ENCODE measurements at places on chromosomes 12 and 14.
A peak's percentile ranks its signal among the peaks of the same experiment; 100 is the strongest.

GRCh38 chr12:38585086-38585485 lies 268.5 kb downstream of the ALG10B start:
- DNase-seq: no peak

DNA sequence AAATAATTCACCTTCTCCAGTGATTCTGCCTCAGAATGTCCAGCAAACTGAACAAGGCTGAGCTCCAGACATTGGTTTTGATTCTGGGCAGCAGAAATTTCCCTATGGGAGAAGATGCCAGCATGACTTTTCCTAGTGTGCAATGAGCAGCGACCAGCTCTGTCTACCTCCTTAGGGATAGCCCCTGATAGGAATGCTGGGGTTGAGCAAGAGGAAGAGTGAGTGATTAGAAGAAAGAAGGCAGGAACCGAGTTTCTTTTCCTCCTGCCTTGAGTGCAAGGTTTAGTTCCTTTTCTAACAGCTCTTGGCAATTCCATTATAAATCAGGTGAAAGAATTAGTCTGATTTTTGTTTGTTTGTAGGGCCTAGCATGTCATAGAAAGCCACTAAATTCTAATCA lies 379.0 kb downstream of the DAD1 start:
- no peak for DNase-seq

- DNase-seq: no peak
Measured at GRCh38 chr12:101064721-101065120, 145.3 kb downstream of the SLC5A8 start.

GRCh38 chr12:659090-659683 lies 4.1 kb downstream of the NINJ2 start:
- DNase-seq: no peak

GRCh38 chr14:104117341-104118005 lies 20.9 kb upstream of the KIF26A start:
- peak; percentile 25 for DNase-seq

DNA sequence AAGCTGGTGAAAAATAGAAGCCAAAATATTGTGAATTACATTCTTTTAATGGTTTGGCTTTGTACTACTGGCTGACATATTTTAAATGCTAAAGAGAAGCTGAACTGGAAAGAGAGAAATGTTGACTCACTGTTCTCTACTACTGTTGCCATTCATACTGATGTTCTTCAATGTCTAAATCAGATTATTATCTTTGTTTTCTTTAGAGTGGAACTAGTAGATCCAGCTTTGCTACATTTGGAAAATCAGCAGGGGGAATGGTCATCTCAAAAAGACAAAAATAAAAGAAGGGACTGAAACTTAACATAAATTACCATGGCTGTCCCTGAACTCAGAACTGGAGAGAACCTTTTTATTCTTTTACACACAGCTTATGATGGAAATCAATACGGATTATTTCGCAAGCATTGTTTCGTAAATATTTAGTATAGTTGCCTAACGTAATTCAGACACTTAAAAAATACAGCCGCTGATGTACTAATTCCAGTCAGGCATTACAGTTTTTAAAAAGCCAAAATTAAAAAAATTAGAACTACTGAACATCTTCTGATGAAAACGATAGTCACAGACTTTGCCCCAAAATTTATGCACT lies 76.3 kb upstream of the OTX2 start:
- DNase-seq: no peak

- no peak for DNase-seq
Measured at GRCh38 chr12:3371018-3371417, 120.0 kb upstream of the PRMT8 start.

DNA sequence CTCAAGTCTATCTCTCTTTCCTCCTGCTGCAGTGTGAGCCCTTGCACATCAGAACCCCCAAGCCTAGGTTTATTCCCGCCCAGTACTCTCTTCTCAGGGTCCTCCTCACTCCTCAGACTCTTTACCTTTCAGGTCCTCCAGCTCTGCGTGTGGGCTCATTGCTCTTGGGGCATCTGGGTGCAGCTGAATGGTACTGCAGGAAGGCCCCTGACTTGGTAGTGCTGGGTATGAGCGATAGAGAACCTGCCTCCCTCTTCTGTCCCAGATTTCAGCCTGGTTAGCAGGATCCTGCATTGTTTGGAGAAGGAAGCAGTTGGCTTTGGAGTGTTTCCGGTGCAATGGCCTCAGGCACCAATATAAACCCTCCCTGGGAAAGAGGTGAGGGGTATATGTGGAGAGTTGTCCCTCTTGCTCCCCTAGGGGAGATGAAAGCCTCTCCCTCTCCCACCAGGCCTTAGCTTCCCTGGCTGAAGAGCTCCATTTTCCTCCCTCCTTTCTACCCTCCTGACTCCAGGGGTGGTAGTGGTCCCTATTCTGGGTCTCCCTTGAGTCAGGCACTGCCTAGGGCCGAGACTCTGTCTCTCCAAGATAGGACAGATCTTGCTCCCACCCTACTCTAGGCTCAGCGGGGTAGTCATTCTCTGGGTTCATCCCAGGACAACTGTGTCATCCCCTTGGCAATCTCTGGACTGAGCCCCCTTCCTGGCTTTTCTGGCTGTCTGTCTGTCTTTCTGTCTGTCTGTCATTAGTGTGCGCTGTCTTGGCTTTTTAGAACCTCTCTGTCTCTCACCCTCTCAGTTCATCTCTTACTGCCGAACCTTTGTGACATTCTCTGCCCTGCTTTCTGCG lies 3.8 kb downstream of the LRP1 start:
- DNase-seq: no peak

DNA sequence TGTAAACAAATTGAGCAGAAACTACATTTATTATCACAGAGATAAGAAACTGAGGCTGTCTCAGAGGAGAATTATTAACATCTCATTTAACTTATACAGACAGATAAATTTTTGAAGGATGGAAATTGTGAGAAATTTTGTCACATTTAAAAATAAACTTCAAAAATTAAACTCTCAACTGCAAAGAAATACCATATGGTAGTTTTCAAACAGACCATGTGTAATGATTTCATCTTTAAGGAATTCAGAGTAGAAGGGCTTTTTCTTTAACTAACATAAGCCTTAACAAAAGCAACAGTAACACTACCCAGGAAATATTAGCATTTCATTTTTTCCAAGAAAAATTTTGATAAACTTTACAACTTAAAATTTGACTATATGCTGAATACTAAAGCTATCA lies 26.6 kb downstream of the NUP37 start:
- no peak for DNase-seq

GRCh38 chr12:30012816-30013450 lies 229.2 kb upstream of the TMTC1 start:
- no peak for DNase-seq

DNA sequence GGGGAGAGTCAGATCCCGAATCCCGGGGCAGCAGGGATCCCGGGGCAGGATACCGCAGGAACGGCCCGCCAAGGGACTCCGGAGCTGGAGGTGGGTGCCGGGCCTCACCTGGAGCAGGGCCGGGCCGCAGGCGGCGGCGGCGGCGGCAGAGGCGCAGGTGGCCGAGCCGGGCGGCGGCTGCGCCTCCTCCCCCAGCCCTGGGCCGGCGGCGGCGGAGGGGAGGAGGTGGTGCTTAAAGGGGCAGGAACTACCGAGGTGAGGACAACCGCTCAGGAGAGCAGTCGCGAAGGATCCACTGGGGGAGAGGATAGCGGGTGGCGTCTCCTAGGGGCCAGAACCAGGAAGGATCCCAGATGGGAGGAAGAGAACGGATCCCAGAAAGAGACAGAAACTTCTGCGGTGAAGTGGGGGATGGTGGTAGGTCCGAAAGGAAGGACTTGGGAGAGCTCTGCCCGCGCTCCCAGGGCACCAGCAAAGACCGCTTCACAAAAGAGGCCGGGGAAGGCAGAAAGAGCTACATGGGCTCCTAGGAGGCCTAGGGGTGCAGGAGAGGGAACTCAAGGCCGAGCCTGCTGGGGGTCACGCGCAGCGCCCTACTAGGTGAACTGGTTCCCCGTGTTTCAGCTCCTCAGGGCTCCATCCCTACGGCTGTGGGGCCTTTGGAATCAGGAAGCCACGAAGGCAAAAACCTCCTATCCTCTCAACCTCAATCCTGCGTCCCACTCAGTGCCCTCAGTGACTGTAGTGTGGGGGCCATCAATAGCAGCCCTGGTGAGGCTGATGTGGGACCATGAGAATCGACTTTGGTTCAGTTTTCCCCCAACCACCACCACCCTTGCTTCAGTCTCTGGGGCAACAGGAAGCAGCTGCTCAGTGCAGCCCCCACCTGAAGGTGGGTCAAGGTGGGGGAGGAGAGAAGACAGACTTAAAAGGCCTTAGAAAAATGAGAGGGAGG lies 5.0 kb upstream of the BAZ2A start:
- DNase-seq: peak; percentile 70

DNA sequence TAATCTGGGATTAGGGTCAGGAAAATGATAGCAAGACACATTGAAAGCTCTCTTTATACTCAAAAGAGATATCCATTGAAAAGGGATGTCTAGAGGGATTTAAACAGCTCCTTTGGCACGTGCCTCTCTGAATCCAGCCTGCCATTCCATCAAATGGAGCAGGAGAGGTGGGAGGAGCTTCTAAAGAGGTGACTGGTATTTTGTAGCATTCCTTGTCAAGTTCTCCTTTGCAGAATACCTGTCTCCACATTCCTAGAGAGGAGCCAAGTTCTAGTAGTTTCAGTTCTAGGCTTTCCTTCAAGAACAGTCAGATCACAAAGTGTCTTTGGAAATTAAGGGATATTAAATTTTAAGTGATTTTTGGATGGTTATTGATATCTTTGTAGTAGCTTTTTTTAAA lies 25.4 kb upstream of the PLEKHD1 start:
- no peak for DNase-seq

DNA sequence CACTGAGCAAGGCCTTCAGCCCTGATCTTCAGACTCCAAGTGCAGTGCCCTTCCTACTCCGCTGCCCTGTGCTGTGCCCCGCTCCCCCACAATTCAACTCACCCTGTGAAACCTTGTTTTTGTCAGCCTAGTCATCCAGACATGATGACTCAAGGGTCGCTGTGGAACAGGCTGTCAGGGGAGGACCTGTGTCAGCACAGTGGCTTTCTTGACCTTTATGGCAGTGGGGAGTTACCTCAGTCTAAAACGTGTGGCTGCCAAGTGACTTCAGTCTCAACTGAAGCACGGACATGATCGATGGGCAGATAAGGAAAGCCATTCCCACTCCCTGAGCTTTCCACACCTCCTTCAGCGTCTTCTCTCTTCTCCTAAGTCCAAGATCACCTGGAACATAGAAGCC lies 16.3 kb upstream of the FLVCR2 start:
- no peak for DNase-seq

GRCh38 chr14:37493606-37494005 lies 101.4 kb downstream of the FOXA1 start:
- DNase-seq: no peak

DNA sequence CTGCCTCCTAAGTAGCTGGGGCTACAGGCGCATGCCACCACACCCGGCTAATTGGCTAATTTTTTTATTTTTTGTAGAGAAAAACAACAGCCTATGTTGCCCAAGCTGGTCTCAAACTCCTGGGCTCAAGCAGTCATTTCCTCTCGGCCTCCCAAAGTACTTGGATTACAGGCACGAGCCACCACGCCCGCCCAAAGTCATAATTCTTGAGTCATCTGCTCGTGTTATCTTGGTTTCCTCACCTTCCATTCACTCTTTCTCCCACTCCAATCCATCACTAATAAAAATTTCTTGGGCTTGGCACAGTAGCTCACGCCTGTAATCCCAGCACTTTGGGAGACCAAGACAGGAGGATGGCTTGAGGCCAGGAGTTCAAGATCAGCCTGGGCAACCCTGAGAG lies 32.0 kb downstream of the ITGA7 start:
- no peak for DNase-seq

DNA sequence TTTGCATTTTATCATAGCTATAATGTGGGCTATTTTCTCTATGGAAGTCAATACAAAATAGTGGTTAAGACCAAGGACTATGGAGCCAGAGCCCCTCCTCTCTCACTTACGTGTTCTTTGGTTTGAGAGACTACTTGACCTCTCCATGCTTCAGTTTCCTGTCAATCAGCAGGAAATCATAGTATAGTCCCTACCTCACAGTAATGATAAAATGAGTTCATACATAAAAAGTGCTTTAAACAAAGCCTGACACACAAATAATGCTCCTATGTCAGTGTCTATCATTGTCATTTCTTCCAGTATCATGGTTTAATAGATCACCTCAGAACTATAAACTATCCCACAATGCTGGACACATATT lies 90.4 kb downstream of the MED13L start:
- DNase-seq: no peak

DNA sequence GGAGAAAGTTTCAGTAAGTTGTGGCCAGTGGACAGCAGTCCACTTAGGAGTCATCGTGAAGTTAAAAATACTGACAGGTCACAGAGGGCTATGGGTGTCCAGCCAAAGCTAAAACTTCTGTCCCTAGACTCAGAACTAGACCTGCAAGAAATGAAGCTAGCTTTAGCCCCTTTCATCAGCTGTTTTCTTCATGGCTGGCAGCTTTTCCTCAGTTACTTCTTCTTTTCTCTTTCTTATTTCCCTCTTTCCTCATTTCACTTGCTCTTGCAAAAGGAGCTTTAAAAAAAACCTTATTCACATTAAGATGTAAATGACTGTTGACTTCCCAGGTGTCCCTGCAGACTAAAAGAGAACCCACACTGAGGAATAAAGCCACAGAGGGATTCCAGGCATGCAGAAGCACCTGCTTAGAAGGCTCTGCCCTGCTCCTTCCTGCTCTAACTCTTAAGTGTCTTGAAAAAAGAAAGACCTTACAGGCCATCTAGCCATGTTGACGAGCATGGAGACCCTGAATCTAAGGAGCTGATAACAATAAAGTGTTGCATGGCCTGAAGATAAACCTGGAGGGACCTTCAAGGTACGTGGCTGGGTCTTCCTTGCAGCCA lies 69.7 kb upstream of the CCND2 start:
- no peak for DNase-seq

- no peak for DNase-seq
Measured at GRCh38 chr14:77037938-77038568, 9.5 kb upstream of the IRF2BPL start.

- no peak for DNase-seq
Measured at GRCh38 chr12:112645586-112645985, 146.0 kb upstream of the RPH3A start.

- no peak for DNase-seq
Measured at GRCh38 chr14:47022721-47023120, 371.1 kb upstream of the RPL10L start.

DNA sequence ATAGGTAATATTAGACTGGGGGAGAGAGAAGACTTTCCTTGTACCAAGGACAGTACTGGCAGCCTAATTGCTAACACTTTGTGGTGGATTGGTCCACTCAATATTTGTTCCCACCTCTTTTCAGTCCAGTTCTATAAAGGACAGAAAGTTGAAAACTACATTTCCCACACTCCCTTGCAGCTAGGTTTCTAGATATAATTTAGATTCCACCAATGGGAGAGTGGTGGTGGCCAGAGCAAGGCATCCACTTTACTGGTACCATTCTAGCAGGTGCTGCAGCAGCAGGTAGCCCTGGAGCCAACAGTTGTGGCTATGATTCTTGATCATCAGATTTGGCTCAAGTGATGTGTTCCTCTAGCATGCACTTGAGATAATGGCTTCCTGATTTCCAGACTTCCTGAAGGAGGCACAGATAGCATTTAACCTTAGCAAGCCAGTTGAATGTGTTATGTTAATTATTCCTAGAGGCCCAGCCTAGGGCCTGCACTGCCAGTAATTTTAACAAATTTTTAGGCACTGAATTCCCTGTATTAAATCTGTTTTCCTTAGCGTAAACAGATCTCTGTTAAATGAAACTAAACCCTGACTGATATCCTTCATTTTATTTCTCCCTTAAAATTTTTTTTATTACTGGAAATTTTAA lies 24.4 kb downstream of the SLC38A1 start:
- no peak for DNase-seq
